ENCODE measurements at places on chromosomes 1 and 21.

DNA sequence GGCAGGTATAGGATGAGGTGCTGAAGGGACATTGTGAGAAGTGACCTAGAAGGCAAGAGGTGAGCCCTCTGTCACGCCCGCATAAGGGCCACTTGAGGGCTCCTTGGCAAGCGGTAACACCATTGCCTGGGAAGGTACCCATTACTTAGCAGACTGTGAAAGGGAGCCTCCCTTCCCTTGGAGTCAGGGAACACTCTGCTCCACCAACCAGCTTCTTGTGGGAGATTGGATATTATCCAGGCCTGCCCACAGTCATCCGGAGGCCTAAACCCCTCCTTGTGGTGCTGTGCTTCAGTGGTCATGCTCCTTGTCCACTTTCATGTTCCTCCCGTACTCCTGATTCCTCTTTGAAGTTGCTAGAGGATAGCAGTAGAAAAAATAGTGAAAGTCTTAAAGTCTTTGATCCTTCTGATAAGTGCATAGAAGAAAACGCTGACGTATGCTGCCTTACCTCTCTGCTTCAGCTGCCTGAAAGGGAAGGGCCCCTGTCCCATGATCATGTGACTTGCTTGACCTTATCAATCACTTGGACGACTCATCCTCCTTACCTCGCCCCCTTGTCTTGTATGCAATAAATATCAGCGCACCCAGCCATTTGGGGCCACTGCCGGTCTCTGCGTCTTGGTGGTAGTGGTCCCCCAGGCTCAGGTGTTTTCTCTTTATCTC lies 16.0 kb downstream of the RBBP4 start:
- no peak for DNase-seq

DNA sequence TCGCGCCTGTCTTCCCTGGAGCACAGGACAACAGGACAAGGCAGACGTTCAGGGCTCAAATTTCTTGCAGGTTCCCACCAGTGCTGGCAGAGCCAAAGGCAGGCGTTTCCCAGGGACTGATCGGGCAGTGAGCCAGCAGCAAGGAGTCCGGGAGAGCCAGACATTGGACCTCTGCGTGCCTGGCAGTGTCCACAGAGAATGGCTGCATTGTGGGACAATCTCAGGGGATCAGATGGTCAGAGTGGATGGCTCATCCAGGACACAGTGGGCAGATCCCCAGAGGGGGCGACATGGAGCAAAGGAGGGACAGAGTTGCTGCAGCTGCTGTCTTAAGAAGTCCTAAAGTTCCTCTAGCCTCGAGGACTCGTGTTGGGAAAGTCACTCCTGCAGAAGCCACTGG lies 4.6 kb downstream of the TMEM63A start:
- peak; percentile 19 for DNase-seq

DNA sequence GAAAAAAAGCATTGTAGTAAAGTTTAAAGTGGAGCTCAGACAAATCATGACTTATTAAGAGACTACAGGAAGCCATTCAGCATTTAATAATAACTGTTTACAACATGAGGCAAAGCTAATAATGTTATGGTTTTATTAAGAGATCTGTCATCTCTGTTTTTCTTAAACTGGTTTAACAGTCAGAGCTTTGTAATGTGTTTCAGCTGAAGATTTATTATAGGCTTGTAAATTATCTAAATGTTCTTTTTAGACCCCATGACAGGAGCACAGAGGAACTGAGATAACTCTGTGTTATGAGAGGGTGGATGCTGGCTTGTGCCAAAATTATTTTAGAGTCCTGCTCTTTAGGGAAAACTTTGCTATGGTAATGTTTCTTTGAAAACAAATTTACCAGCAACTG lies 38.0 kb upstream of the RWDD3 start:
- no peak for DNase-seq

- no peak for DNase-seq
Observed at GRCh38 chr1:241800640-241801039, 47.4 kb upstream of the EXO1 start.

DNA sequence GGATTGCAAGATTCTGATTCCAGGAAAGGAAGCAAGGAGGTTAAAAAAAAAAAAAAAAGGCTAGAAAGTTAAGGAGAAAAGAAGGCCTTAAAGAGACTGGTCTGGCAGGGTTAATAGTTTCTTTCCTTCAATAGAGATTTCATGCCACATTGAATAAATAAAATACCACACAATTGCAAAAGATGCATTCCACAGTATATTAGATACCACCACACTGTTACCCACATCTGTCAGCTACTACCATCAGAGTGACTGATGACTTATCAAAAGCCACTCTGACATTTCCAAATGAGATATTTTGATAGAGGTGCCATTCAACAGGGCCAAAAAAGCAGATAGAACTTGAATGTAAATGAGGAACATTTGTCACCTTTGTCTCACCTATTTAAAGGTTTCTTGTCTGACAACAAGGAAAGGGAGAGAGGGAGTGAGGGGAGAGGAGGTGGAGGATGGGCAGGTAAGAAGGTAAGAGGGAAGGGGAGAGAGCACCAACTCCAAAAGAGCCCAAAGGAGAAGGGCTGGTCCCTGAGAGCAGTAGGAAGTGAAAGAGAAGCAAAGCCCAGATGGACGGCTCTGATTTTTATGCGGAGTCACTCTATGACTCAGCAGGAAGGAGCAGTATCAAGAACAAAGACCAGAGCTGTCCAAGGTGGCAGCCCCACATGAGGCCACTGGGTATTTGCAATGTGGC lies 38.3 kb downstream of the LRRN2 start:
- DNase-seq: peak; percentile 67

DNA sequence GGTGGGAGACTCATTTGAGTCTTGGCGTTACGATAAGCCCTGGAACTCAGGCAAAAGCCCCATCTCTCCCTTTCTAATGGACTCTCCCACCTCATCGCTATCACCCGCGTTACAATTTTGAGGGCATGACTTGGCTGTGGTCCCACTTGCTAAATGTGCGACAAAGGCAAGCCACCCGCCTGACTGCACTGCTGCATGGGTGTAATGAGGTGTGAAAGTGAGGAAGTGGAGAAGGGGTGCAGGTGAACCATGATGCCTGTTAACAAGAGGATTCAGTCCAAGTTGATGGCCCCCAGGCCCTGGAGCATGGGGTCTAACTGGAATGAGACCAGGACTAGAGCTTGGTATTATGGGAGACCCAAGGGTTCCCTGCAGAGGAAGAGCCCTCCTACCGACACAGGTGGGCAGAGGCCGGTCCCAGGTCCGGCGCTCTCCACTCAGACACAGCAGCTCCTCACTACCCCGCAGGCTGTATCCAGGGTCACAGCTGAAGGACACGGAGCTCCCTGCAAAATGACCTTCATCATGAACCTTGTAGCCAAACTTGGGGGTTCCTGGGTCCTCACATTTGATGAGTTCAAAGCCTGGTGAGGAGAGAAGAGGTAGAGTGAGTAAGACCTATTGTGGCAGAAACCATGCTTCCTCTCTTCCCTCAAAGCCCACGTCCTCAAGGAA lies 165.4 kb upstream of the HMGB4 start:
- DNase-seq: no peak

- DNase-seq: no peak
Observed at GRCh38 chr1:10511494-10511885, 36.7 kb downstream of the PEX14 start.

GRCh38 chr1:41639332-41639936 lies 155.0 kb upstream of the EDN2 start:
- DNase-seq: peak; percentile 69

- DNase-seq: no peak
Observed at GRCh38 chr1:212233321-212233720, 51.9 kb upstream of the PPP2R5A start.

- peak; percentile 59 for DNase-seq
Observed at GRCh38 chr1:229209386-229209785, 61.5 kb upstream of the RAB4A start.

- DNase-seq: peak; percentile 17
Observed at GRCh38 chr1:202888221-202888530, 773 bp downstream of the RABIF start.
